ENCODE measurements at places on chromosomes 13 and 19.

- no peak for DNase-seq
Measured at GRCh38 chr19:1295169-1296012, 9.7 kb downstream of the EFNA2 start.

- DNase-seq, result no peak
Measured at GRCh38 chr19:13071444-13072187, 31.0 kb downstream of the LYL1 start.

DNA sequence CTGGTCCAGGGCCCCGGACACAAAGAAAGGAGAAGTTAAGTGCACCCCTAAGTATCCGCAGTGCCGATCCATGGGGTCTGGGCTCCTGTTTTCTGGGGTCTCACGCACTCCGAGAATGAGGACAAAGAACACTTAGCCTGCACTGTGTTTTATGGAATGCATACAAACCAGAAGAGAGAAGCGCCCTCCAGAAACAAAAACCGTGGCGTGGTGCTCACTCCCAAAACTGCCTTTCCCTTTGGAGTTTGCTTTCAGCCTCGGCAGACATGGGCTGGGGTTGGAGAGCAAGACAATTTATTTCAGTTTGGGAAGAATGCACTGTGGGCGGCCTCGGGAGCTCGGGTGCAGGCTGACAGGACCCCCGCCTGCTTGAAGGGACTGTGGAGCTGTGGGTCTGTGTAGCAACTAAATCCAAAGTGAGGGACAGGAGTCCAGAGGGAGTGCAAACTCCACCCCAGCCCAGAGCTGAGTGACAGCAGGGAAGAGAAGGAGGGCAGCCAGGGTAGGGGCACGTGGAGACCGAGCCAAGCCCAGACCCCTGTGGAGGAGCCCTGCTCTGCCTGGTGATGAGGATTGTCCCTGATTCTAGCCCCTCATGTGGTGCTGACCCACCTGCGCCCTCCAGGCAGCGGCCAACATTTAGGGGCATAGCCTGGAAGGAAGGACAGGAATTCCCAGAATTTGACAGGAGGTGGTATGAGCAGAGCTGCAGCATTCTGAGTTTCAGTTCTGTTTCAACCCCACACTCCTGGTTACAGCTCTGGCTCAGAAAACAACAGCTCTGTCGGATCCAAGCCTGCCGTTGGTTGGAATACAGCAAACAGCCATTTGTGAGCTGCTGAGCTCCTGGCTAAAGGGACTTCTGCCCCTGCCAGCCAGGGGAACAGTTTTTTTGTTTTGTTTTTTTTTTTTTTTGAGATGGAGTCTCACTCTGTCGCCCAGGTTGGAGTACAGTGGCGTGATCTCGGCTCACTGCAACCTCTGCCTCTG lies 37.8 kb upstream of the POP4 start:
- DNase-seq, result no peak

DNA sequence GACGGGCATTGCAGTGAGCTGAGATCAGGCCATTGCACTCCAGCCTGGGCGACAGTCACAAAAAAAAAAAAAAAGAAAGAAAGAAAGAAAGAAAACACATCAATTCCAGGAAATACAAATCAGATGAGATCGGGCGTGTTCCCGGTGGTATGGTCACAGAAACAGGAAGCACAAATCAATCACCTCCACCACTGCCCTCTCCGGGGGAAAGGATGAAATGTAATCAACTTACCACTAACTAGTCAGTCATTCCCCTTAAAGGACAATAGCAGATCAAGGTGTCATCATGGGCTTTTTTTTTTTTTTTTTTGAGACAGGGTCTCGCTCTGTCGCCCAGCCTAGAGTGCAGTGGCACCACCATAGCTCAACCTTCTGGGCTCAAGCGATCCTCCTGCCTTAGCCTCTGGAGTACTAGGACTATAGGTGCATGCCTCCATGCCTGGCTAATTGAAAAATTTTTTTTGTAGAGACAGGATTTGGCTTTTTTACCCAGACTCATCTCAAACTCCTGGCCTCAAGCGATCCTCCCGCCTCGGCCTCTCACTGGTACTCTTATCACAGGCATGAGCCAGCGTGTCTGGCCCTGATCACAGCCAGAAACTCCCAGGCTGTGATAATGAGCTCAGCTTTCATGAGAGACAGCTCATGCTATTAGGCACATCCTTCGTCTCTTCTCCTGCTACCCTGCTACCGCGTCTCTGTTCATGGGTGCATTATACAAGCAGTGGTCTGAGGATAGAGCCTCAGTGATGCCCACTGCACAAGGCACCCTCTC lies 6.8 kb upstream of the DPRX start:
- no peak for DNase-seq

DNA sequence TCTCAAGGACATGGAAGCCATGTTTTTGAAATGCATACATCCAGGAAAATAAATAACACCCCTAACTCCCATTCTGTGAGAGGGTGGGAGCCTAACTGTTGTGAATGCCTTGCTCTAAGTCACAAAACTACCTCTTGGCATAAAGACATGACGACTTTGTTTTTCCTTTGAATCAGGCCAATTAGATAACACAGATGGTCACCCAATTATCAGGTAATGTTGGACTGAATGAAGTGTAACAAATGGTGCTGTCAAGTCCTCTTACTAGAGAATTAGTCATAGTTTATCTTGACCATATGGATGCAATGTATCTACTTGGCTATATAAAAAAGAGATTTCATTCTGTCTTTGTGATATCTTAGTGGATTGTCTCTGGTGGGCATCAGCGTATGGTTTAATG lies 553.6 kb upstream of the ATXN8OS start:
- no peak for DNase-seq

- peak; percentile 70 for DNase-seq
Measured at GRCh38 chr19:39792999-39793546, 14.4 kb downstream of the LEUTX start.

DNA sequence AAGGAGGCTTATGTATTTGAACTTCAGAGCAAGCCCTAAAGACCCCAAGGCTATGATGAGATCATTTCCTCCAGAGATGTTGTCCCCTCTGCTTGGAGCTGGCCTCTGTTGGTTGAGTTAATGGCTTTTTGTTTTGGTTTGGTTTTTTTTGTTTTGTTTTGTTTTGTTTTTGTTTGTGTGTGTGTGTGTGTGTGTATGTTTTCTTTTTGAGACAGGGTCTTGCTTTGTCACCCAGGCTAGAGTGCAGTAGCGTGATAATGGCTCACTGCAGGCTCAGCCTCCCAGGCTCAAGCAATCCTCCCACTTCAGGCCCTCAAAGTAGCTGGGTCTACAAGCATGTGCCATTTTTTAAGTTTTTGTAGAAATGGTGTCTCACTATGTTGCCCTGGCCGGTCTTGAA lies 1076.2 kb downstream of the UQCRFS1 start:
- no peak for DNase-seq

DNA sequence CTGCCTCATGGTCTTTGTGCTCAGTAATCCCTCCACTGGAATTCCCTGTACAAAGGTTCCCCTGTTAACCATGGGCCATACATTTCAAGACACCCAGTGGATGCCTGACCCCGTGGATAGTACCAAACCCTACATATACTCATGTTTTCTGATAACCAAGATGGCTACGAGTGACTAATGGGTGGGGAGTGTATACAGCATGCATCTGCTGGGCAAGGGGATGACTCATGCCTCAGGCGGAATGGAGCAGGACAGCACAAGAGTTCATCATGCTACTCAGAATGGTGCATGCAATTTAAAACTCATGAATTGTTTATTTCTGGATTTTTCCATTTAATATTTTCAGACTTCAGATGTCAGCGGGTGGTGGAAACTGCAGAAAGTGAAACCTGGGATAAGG lies 13.3 kb upstream of the FGF9 start:
- DNase-seq, result no peak

DNA sequence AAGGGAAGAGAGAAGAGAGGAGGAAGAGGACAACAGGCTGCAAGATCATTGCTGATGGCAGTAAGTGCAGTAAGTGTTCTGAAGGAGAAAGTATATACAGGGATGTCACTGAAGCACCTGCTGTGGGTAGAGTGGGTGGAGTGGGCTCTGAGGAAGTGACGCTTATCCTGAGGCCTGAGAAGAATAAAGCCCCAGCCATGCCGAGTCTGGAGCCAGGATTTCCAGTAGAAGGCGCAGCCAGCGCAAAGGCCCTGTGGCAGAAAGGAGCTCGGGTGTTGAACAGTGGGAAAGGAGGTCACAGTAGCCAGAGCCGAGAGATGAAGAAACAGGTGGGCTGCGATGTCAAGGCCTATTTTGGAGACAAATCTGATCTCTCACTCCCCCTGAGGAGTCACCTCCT lies 31.8 kb upstream of the ADGRE5 start:
- no peak for DNase-seq

GRCh38 chr13:40528881-40529280 lies 137.6 kb downstream of the FOXO1 start:
- DNase-seq, result no peak

DNA sequence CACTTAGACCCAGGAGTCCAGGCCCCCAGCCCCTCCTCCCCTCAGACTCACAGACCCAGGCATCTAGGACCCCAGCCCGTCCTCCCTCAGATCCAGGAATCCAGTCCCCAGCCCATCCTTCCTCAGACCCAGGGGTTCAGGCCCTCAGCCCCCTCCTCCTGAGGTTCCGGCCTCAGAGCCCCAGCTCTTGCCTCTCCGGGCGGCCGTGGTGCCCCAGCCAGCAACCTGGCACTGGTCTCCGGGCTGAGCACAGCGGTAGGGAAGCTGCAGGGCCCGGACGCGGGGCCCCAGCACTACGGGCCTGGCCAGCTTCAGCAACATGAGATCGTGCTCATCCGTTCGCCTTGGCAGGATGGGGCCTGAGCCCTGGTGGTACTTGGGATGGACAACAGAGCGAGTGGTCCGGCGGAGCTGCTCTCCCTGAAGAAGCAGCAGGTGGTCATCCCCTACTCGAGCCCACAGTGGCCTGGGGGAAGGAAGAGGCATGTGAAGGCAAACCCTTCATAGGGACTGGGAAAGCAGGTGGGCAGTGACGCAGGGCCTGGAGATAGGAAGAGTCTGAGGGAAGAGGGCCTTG lies 3.7 kb downstream of the KLK10 start:
- DNase-seq, result no peak

DNA sequence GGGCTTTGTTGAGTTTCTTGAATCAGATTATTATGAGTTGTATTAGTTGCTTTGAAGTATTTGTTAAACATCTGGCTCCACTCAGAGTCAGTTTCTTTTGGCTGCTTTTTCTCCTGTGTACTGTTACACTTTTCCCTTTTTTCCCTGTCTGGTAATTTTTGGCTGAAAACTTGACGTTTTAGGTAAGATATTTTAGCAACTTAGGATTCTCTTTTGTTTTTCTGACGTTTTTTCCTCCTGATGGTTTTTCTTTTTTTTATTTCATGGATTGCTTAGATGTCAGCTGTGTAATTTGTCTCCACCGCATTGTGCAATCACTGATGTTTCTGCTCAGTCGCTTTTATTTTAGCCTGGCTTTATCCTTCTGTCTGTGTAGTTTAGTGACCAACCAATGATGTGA lies 20.7 kb downstream of the RFC3 start:
- DNase-seq, result no peak

GRCh38 chr13:42056146-42056545 lies 7.7 kb downstream of the DGKH start:
- DNase-seq, result no peak

DNA sequence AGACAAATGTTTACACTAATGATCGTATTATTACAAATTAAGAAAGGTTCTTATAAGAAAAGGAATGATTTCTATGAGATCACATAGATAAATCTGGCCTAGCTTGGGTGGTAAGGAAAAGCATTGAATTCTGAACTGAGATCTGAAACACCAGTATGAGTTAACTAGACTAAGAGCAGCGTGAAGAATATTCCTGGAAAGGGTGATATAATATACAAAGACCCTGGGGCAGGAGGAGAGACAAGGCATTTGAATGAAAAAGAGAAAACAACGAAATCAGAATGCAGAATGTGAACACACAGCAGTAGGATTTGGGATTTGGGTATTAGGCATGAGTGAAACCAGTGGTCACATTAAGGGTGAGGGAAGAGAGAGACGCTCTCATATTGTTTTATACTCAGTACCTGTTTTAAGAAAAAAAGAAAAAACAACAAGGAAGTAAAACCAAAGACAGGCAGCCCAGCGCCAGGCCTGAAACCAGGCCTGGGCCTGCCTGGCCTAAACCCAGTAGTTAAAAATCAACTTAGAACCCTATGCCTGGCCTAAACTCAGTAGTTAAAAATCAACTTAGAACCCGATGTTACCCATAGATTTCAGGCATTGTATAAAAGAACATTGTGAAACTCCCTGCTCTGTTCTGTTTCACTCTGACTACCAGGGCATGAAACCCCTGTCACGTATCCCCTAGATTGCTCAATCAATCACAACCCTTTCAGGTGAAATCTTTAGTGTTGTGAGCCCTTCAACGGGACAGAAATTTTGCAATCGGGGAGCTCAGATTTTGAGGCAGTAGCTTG lies 287.1 kb downstream of the ITGBL1 start:
- DNase-seq, result no peak

DNA sequence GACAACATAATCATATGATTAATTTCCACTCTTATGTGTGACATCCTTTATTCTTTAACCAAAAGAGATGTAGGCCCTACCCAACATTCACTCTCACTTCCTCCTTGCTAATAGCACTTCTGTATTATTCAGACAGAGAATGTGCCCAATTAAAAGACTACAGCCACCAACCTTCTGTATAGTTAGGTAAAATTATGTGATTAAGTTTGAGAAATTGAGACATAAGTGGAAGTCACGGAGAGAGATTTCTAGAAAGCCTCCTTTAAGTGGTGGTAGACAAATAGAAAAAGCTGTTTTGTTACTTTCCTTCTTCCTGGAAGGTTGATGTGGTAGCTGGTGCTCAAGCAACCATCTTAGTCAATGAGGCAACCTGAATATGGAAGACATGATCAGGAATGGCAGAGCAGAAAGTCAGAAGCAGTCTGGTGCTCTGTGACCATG lies 14.8 kb downstream of the EPSTI1 start:
- no peak for DNase-seq

DNA sequence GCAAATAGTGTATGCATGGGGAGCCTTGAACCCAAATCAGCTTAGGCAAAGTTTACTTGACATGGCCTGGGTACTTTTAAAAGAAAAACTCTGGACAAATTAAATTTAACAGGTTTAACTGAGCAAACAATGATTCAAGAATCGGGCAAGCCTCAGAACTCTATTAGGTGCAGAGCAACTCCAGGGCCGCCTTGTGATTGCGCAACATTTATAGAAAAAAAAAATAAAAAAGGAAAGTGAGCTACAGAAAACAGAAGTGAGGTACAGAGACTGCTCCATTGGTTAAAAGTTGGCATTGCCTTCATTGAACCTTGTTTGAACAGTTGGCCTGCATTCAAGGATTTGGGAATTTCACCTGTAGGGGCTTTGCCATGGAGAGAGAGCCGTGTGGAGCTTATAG lies 421.0 kb upstream of the TSHZ3 start:
- DNase-seq, result no peak

GRCh38 chr13:106498158-106498557 lies 37.3 kb downstream of the EFNB2 start:
- no peak for DNase-seq

- no peak for DNase-seq
Measured at GRCh38 chr13:23632048-23632582, 61.9 kb downstream of the TNFRSF19 start.

DNA sequence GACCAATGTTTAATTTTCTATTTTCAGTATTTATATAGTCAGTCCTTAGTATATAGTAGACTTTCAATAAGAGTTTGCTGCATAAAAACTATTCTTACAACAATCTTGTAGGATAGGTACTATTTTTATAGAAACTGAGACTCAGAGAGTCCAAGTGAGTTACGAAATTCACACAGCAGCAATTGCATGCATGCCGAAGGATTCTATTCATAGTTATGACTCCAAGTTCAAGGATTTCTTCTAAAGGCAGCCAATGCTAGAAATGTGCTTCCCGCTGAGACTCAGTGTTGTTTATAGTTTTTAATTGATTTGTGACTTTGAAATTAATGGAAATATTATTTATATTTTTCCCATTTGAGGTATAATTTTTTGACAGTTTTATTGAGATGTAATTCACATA lies 62.7 kb upstream of the CSNK1A1L start:
- no peak for DNase-seq

GRCh38 chr13:50090211-50090610 lies 75.0 kb downstream of the KCNRG start:
- no peak for DNase-seq
